Stimulated activated CD4-positive, alpha-beta T cell treated with anti-CD3 and anti-CD28 coated beads, Interleukin-12 subunit alpha, Interleukin-12 subunit beta, amount 100 ng/mL, for 24 hours (primary cell): ENCODE measurements at places on chromosomes 4 and X.

DNA sequence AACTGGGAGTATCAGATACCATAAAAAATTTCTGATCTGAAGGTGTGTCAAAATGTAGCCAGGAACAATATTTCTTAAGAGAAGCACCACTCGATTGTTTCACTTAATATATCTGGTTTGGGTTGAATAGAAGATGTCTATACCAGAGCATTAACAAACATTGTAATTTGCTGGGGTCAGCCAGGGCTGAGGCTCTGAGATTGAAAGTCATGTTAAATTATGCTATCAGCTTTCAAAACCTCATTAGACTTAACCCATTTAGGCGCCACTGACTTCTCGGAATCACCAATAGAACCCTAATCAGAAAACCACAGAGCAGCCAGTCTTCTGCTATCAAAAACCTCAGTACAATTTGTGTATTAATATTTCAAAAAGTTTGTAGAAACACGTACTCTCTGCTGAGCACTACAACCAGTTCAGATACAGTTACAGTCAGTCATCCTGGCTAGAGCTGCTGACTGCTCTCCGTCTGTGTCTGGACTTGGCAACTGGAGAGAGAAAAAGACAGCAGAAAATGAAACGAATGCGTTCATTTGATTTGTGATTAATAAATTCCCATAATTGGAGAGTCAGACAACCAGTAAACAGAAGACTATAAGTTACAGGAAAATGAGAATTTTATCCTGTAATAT, 848.6 kb upstream of the PABPC4L start:
- no peak for DNase-seq

DNA sequence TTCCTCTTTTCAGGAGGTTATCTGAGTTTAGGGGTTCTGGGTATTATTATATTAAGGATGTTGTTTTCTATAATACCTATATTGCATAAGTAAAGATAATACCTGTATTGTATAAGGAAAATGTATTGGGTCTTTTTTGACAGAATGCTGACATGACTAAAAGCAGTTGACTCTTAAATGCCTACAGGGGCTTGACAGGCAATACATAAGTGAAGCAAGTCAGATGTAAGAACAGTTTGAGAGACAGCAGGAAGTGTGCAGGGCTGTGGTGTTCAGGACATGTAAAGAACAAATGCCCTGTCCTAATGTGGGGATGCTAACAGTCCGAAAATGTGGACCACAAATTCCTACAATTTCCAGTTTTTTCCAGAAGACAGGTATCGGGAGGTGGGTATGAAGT, 30.2 kb upstream of the NDST3 start:
- no peak for DNase-seq

DNA sequence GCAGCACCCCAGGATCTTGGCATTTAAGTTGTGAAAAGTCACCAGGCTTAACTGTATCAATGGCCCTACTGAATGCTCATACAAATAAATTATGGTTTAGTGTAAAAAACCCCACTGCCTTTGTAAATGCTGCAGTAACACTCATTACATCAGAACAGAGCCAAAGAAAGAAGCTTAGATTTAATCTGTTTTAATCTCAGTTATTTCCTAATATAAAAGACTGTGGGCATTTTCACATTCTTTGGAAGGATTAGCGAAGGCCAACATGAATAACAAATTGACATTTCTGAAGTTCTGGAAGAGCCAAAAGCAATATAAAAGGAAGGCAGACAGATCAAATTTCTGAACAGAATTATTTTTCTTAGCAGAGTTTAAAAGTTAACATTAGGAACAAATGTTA, 140.0 kb upstream of the HCCS start:
- no peak for DNase-seq

- DNase-seq = no peak
Observed at GRCh38 chr4:7872264-7872771, 67.3 kb downstream of the AFAP1 start.

- no peak for DNase-seq
Observed at GRCh38 chr4:184255361-184255760, 37.7 kb upstream of the ENPP6 start.

- no peak for DNase-seq
Observed at GRCh38 chr4:148300877-148301276, 141.3 kb downstream of the NR3C2 start.
